ENCODE measurements at places on chromosomes 5 and 9.

GRCh38 chr5:53350991-53351770 is 129.2 kb upstream of the FST start:
- no peak for DNase-seq

DNA sequence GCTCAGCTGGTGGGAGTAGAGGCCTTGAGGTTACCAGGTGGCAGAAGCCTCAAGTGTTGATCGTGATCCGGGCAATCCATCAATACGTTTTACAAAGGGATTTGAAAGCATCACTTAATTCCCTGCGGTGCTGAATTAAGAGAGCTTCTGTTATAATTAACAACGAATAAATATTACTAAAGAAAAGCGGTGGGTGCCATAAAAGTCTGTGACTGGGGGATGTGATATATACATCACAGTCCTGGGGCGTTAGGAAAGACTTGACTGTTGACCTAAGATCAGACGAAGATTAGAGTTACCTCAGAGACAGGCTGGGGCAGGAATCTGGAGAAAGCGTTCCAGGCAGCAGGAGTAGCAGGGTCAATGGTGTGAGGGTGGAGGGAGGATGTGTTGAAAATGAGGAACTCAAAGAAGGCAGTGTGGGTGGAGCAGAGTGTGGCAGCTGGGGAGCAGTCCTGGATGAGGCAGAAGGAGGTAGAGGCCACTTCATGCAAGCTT is 6.7 kb upstream of the C5orf63 start:
- DNase-seq: no peak

GRCh38 chr5:175797521-175798038 is 73.8 kb upstream of the CPLX2 start:
- DNase-seq: no peak

GRCh38 chr9:69582018-69582417 is 90.2 kb downstream of the APBA1 start:
- no peak for DNase-seq

DNA sequence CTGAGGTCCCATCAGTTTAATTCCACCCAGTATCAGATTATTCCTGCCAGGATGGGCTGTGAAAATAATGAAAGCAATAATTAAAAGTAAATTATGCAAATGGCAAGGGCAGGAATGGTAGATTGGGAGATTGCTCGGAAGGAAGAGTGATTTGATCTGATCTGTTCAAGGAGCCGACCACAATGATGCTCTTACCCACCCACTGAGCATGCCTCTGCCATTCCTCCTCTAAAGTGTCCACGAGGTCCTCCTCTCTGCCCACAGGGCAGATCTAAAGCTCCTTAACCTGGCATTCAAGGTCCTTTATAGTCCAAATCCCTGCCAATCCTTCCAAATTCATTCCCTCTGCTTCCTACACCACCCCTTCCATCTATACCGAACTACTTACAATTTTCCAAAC is 147.8 kb downstream of the TTLL11 start:
- DNase-seq: no peak

GRCh38 chr5:93735378-93735777 is 6.0 kb downstream of the POU5F2 start:
- no peak for DNase-seq

Measured in GM10248 (cell line).